ENCODE measurements at places on chromosomes 5 and 9. TPM values are rescaled to one million over a fixed set of nuclear protein-coding genes. Genes with fewer than 3 reads are reported as not detected.

DNA sequence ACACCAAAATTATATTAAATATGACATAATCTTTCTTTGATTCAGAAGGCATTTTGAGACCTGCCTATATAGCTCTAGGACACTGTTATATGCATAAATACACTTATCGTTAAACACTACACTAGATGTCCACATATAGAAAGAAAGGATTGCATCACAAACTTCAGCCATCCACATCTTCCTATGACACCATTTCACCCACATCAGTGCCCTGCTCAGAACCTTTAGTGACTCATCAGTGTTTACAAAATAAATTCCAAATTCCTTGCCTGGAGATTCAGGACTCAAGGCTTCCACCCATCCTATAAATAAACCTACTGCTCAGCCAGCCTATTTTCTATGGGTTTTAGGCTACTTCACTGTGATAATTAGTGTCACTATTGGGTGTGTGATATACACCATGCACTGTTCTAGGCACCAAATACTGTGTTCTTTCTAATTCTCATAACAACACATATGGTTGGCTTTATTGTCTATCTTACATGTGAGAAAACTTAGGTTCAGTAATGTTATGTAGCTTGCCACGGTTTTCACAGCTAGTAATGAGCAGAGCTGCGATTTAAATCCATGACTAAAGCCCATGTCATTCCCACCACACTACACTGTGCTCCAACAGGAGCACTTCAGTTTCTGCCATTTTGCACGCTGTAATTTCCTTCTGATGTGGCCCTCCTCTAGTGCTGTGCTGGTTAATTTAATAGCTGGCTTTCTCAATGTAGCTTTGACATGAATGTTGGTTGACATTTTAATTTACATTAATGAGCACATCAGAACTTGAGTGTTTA lies 103.3 kb downstream of the SREK1 start:
- DNase-seq = no peak

DNA sequence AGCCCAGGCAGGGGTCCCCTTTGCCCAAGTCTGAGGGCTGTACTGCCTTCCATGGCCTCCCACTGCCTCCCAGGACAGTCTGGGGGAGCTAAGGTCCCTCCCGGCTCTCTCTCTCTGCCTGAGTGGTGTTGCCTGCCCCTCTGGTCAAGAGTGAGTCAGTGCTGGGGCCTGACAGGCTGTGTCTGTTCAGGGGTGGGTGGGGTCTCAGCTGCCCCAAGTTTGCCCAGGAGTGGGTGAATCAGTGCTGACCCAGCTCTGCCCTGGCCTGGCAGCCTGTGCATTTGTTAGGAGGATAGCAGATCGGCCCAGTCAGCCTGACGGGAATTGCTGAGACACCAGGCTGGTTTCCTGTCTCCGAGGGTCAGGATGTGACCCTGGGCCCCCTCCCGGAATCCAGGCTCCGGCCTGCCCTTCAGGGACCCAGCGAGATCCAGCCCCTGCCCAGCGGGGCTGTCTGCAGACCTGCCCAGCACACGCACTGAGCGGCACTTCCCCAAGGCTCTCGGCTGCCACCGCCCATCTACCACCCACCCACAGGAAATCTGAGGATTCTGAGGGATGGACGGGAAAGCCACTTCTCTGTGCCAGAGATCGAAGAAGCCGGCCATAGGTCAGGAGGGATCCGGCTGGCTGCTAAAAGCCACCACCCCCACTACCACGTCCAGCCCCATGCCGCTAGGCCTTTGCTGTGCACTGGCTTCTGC lies 15.9 kb downstream of the ENG start:
- no peak for DNase-seq

The EGFL7 gene
- polyA plus RNA-seq = 139 TPM

DNA sequence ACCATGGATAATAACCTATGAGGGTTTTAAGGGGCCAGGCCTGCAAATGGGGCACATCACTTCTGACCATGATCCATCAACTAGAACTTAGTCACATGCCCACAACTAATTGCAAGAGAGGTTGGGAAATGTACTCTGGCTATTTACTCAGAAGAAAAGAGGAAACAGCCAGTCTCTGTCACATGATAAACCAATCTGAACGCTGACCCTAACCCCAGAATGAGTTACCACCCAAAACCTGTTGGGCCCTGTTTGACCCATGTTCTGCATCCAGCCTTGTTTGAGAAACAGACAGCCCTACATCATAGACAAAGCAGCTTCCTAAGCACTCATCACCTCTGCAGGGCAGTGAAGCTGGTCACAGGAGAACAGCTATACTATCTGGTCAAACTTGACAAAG lies 5.8 kb downstream of the MACROH2A1 start:
- no peak for DNase-seq

The NMUR2 gene
- polyA plus RNA-seq = 0.25 TPM

- DNase-seq = no peak
These were observed 105.1 kb upstream of the CTSL start for GRCh38 chr9:87620731-87621322.

The SLC6A3 gene
- 2.6 TPM for polyA plus RNA-seq

GRCh38 chr5:1318659-1319251 lies 23.9 kb upstream of the TERT start:
- peak; percentile 78 for DNase-seq

DNA sequence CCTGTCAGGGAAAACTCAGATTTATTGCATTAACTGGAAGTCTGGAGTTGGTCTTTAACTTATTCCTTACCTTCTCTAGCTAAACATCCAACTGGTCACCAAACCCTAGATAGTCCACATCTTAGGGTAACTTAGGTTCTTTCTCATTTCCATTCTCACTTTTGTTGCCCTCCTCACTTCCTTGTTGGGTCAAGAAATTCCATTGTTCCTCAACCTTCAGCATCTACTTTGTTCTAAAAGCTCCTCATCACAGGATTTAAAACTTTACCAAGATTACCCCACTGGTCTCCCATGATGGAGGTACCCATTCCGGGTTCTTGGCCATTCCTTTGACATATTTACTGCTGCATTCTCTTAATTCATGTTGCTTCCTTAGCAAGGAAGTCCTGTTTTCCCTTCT lies 32.1 kb downstream of the PTTG1 start:
- DNase-seq = no peak

DNA sequence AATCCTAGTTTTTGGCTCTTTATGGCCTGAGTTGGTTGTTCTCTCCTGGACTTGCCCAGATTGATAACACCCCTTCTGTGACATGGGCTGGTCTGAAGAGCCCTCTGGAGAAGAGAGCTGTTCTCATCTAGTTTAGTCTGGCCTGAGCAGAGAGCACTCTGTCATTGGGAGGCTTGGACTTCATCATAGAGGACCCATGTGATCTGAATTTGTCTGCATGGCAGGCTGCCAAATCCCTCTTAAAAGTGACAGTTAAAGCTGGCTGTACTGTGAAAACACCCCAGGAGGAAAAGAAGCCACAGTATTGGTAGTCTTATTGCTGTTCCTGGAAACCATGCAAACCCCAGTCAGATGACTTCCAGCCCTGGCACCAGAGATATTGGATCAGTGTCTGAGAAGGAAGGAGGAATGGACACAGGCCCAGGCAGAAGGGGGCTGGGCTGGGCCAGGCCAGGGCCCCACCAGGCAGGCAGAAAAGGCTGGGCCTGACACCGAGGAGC lies 3.7 kb upstream of the WDR31 start:
- DNase-seq = peak; percentile 94

- no peak for DNase-seq
These were observed 22.5 kb downstream of the APBA1 start for GRCh38 chr9:69649566-69650250.

GRCh38 chr5:113749334-113749733 lies 235.8 kb downstream of the YTHDC2 start:
- DNase-seq = no peak

DNA sequence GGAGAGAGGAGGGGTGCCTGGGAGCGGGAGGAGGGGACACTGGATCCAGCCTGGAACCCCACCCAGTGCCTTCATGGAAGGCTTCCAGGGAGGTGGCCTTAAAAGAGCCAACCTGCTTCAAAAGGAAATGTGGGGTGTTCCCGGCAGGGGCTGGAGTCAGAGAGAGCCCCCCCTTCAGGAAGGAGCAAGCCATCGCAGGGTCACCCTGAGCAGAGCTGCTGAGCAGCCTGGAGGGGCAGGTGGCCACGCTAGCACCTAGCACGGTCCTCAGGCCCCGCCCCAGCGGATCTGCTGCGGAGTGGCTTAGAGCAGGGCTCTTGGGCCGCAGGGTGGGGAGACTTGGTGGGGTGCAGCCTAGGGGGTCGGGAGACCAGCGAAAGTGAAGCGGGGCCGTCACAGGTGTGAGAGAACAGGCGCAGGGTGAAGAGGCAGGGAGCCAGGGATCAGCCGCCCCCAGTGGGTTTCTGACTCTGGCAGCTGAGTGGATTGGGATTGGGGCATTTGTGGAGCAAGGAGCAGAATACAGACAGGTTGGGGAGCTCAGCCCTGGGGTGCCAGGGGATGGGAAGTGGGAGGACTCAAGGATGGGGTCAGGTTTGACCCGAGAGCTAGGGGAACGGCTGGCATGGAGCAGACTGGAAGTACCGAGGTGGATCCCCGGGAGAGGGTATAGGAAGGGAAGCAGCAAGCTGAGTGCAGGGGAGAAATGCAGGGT lies 1.5 kb downstream of the LCN2 start:
- DNase-seq = no peak

- no peak for DNase-seq
These were observed 86.2 kb downstream of the PSAT1 start for GRCh38 chr9:78383130-78383529.

DNA sequence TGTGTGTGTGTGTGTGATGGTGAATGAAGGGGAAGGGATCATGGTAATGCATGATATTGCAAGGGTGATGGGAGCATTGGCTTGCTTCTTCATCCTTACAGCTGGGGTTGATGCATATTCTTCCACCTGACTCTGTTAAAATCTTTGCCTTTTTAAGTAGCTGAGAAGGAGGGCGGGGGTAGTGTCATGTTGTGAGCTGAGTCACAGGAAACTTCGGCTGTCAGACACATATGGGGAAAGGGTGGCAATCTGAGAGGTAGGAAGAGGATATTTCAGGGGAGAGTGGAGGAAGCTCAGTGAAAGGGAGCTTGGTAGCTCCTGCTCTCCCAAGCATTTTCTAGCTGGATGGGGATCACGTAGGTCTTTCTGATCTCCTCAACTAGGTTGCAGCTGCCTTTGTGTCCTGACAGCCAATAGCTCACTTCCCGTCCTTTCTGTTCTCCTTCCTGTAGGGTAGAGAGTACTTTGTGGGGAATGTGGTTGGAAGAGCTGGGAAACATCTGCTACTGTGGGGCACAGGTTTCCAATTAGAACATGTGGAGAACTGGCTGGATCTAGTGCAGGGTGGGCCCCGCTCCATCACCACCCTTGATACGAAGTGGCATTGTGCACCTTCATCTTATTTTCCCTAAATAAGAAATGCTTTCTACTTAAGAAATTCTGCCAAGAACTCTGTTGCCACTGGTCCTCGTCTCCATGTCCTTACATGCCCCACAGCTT lies 18.1 kb upstream of the CLK4 start:
- no peak for DNase-seq

GRCh38 chr5:176606032-176606431 lies 3.9 kb downstream of the GPRIN1 start:
- DNase-seq = no peak

- DNase-seq = no peak
These were observed 1.8 kb downstream of the LPCAT1 start for GRCh38 chr5:1521671-1522600.

- no peak for DNase-seq
These were observed 87.9 kb downstream of the ANKH start for GRCh38 chr5:14783691-14784090.

DNA sequence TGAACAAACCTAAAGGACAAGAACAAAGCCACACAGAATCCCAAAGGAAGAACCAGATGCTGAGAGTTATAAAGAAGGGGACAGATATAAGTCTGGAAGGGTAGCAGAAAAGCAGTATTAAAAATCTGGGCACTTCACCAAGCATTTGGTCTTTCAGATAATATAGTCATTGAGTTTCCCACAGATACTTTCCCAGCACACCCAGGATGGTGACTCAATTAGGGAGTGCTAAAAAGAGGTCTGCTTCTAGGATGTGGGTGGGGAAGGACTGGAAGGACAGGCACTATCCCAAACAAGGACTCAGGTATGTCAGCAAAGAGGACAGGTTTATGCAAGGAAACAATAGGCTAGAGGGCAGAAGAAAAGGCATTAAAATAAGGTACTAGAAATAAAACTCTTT lies 59.3 kb downstream of the DIAPH1 start:
- DNase-seq = no peak

DNA sequence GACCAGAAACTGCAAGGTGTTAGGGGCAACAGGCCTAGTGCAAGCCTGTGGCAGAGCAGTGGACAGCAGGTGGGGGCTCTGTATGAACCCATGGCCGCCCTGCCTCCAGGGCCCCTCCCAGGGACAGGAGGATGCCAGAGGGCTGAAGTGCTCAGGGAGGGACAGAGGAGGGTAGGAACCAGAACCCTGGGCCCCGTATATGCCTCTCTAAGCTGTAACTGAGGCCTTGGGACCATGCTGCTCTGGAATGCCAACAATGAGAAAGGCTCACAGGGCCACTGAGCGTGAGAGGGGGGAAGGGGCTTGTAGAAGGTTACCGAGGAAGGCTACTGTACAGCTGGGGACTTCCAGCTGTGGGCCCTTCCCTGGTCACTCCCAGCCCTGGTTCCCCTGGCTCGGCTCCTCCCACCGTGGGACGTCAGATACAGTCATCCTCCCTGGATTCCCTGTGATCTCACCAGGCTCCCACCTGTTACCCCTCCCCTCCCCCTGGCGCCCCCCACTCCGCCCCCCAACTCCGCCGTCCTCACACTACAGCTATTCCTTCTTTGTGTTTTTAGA lies 21.1 kb downstream of the AQP7 start:
- no peak for DNase-seq

The TMEM215 gene
- polyA plus RNA-seq = not detected

DNA sequence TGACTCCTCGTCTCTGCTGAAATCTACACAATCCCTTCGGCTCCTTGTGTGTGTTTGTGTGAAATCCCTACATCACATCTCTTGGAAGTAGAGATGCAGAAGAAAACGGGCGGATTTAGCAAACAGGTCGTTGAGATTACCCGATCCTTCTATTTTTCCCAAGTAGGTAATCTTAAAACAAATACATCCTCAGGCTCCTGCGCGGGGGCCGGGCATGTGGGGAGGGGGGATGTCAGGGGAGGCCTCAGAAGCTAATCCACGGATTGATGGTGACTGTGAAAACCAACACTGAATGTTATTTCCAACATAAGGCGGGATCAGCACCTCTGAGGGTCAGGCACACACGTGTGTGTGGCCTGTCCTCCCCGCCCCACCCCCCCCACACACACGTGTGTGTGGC lies 137.8 kb downstream of the ROR2 start:
- no peak for DNase-seq

Data from left lung (tissue), 14 donors.